AG04449 (cell line): ENCODE measurements at places on chromosomes 5 and 9.
A peak's percentile ranks its signal among the peaks of the same experiment; 100 is the strongest.

DNA sequence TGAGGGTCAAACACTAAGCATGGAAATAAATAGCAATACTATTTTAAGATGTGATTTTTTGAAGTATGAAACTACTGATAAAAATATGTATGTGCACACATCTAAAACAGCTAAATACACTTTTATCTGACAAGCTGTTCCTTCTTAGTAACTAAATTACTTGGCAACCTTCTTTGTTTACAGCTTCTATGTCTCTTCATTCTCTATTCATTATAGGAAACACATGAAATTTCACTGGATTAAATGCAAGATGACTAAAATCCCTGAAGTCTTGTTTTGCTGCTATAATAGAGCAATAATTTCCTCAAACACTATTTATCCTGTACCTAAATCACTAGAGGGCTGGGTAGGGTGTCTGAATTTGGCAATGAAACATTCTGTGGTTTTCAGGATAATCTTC is 11.7 kb downstream of the RICTOR start:
- DNase-seq: no peak

DNA sequence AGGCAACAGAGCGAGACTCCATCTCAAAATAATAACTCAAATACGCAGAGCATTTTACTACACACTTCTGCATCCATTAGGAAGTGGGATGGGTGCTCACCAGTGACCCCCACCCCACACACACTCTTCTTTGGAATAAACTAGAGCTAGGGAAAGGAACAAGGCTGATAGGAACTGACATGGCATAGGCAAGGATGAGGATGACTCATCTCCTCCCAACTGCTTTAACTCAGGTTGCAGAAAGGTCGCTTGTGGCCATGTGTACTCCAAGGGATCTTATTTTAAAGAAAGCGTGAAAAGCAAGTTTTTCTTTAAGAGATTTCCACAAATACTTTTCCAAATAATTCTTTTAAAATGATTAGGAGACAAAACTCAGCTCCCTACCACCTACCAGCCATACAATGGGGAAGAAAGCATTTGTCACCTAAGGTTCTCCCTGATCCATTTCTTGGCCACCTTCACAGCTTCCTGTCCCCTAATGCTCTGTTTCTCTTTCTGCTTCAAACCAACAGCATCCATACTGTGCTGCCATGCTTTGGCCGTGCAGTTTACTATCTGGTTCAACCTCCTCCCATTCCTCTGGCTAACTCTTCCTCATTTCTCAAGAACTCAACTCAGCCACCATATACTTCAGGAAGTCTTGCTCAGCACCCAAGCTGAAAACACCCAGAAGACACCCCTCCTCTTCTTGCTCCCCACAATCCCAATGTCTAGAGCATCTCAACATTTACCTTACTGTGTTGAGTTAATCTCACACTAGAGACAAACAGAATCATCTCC is 211.9 kb downstream of the ACTL7B start:
- no peak for DNase-seq

- DNase-seq: no peak
Measured at GRCh38 chr5:131795228-131795627, 1.6 kb downstream of the FNIP1 start.

DNA sequence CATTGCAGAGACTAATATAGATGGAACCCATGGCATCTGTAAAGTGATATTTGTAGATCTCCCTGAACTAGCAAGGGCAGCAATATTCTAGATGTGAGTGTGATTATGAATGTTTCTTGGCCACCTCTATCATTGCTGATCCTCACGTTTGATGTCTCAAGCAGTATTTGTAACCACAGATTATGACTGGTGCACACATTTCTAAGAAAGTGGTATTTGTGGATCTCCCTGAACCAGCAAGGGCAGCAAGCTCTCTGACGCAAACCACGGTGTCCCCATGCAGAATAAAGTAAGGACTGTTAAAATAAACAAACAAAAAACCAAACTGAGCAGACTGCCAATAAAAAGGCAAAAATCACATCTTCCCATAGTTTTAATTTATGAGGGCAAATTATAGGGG is 301.3 kb downstream of the CSNK1G3 start:
- no peak for DNase-seq

DNA sequence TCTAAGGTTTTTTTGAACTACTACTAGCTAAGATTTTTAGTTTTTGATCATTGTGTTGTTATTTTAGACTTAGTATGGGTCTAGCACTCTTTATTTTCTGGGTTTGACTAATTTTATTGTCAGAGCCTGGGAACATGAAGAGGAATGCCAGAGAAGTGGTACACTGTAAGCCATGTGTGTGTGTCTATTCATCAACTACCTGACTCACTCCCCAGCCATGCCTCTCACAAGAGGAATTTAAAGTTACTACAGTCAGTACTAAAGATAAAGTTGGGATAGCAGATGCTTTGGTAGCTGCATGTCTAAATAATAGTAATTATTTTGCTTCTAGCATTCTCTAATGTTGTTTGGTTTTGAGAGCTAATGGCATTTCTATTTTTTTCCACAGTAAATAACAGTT is 264.8 kb downstream of the CSNK1G3 start:
- peak; percentile 90 for DNase-seq

- no peak for DNase-seq
Measured at GRCh38 chr9:114155263-114155994, at the start of gene COL27A1. Gene COL27A1 (plus strand): TSS chr9:114155537. CDS start chr9:114155951, 414 bp downstream.

- DNase-seq: no peak
Measured at GRCh38 chr9:99725852-99726251, 95.8 kb upstream of the NR4A3 start.

DNA sequence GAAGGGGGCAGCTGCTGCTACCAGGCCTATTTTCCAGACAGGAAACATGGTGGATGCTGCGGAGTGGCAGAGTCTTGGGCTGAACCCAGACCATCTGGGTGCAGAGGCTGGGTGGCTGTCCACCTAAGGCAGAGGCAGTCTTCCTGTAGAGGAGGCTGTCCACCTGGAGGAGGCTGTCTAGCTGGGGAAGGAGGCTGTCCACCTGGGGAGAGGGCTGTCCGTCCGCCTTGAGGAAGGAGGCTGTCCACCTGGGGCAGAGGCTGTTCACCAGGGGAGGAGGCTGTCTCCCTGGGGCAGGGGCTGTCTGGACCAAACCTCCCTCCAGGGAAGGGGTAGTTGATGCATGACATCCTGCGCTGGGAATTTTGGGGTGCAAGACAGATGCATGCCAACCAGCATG is 39.2 kb upstream of the BARHL1 start:
- no peak for DNase-seq

DNA sequence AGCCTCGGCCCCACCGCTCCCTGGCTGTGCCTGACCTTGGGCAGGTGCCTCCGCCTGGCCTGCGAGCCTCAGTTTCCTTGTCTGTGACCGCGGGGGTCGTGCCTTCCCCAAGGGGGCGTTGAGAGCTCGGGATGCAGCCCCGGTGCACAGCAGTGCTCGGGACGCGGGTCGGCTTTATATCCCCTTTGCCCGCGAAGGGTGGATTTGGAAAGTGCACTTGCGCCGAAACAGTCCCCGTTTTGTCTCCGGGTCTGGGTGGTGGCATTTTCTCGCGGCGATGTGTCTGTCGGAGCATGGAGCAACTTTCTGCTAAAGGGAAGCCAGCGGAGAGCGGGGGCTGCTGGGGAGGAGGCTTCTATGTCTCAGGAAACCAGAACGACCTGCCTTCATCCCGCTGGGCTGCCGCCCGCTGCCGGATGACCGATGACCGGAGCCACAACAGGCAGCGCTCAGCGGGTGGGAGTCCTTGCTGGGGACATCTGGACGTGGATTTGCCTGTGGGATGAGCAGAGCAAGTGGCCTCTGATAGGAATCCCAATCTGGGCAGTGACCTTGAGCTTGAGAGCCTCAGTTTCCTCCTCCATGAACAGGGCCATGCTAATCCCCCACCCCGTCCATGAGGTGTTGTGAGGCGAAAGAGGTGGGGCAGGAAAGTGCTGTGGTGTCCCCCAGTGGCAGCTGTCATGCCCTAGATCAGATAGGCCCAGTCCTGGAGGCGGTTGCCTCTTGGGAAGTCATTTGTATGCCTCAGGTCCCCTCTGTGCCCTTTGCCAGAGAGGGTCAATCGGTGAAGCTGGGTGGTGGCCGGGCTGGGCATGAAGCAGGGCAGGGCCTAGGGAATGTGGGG is 651 bp downstream of the HRH2 start:
- no peak for DNase-seq

- no peak for DNase-seq
Measured at GRCh38 chr9:4716163-4716562, 24.8 kb downstream of the AK3 start.

- no peak for DNase-seq
Measured at GRCh38 chr5:36253575-36253974, 11.8 kb upstream of the NADK2 start.

- no peak for DNase-seq
Measured at GRCh38 chr5:132407970-132408369, 38.5 kb downstream of the SLC22A5 start.

DNA sequence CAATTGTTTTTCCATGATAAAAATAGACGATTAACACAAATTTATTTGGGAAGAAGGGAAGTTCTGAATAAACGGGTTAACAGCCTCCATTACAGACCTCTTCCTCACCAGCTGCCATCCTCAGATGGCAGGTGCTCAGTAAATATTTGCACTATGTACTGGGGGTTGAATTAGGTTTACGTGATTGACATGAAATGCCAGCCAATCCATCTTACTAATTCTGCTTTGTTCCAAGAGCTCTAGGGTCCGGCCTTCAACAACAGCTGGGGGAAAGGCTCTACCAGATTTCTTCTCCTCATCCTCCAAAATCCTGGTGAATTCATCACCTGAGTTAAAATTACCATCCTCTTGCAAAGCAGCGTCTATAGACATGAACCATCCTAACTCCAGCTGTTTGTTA is 104.6 kb downstream of the MTX3 start:
- DNase-seq: no peak

DNA sequence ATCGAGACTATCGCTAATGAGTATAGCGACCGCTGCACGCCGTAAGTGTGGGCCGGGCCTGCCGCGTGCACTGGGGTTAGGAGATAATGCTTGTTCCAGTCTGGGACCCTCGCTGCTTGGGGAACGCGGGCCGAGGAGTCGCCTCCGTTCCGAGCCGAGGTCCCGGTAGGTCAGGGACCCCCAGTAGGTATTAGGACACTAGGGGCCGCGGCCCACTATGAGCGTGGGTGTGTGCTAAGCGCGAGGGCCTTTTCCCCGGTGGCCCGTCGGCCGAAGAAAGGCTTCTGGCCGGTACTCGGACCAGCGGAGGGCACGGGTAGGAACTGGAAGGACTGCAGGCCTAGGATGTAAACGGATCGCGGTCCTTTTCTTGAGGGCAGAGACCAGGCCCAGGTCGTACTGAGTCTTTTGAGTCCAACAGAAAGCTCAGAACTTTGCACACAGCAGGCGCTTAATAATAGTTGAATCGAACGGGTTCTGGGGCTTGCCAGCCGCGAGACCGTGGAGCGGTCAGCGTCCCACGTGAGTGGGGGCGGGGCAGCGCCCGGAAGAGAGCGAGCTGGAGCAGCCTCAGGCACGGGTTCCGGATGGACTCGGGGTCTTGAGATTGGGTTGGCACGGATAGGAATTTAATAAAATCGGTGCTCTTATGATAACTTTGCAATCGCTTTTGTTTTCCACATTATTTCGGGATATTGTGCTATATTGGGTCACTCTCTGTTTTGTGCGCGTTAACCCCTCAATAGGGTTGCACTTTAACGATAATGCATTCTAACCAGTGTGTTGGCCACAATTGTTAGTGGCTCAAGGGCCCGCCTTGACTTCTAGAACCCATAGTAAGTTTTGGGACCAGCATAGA is 733 bp downstream of the HSPA4 start:
- DNase-seq: no peak
